ENCODE measurements at places on chromosomes 16 and 17.

- DNase-seq: no peak
Measured at GRCh38 chr16:822174-822908, 21.8 kb upstream of the GNG13 start.

GRCh38 chr16:89721546-89722391, 432 bp downstream of the ZNF276 start:
- no peak for DNase-seq

DNA sequence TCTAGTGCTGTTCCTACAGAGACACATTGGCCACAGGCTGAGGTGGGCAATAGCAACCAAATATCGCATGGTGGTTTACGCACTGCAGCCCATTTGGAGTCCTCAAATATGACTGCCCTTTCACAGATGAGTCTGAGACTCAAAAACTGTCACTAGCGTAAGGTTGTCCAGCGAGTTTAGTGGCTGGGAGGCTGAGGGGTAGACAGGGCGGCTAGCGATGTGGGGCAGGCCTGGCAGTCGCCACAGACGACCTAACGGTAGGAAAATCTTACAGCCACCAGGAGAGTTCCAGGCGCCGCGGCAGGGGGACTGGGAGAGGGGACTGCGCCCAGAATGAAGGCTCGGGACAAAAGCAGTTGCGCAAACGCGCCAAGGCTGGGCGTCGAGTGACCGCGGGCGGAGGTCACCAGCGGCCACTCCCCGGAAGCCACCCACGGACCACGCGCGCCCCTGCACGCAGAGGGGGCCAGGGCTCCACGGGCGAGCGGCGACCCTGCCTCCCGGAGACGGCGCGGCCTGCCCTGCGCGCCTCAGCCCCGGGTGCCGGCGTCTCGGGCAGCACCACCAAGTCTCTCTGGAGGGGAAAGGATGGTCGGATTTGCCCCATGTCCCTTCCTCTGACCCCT, 699 bp upstream of the MAP1LC3B start:
- no peak for DNase-seq

- no peak for DNase-seq
Measured at GRCh38 chr16:67886387-67886786, 1.7 kb downstream of the NRN1L start.

- DNase-seq: no peak
Measured at GRCh38 chr17:62715882-62716390, 88.5 kb downstream of the MRC2 start.

- no peak for DNase-seq
Measured at GRCh38 chr16:85746460-85747215, 4.3 kb downstream of the C16orf74 start.

DNA sequence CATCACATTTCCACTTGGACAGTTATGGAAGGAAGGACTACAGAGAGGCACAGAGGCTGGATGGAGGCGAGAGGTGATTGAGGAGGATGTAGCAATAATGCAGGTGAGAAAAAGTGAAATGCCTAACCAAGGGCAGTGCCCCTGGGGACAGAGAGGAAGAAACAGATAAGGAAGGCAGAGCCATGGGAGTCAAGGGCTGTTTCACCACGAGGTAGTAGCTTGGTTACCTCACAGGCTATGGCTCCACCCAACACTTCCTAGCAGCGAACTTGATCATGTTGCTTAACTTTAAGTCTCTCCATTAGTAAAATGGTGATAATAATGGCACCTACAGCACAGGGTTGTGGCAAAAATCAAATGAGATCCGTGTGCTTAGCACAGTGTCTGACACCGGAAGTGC, 83.9 kb downstream of the YPEL2 start:
- DNase-seq: no peak

DNA sequence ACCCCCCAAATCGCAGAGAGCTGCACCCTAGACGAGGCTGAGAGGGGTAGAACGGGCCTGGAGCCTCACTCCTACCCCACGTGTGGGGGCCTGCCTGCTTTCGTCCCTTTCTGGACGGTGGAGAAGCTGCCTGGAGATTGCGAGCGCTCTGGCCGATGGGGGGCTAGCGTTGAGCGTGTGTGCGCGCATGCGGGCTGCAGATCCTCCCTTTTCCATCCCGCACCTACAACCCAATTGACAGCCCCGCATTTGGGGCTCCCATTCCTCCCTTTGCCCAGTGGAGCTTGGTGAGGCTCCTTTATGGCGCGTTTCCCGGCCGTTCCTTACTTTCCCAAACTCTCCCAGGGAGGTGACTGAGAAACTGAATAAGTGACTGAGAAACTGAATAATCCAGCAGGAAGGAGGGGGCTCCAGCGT, 907 bp upstream of the ESRP2 start:
- no peak for DNase-seq

DNA sequence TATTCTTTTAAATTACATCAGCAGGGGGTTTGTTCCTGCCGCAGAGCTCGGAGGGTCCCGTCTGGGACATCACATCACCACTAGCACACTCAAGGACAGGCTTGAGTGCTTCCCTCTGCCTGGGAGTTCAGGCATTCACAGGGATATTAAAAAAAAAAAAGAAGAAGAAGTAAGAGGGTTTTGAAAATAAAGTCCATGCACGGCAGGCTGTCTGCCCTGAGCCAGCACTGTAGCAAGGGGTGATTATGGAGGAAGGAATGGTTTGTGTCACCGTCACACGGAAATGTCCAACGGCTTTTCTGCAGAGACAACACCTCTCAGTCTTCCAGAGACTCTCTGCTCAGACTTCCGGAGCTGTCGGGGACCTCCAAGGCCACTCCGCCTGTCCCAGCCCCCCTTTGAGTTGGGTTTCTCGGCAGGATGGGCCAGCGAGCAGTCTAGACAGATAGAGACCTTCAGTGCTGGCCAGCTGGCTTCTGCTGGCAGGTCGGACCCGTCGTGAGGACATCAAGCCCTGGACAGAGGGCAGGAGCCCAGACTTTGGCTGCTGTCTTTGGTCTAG, 33.6 kb downstream of the MEOX1 start:
- no peak for DNase-seq

GRCh38 chr17:43641416-43641815, 20.3 kb downstream of the MEOX1 start:
- DNase-seq: no peak

- DNase-seq: no peak
Measured at GRCh38 chr17:630801-631200, 83.8 kb downstream of the VPS53 start.

- DNase-seq: no peak
Measured at GRCh38 chr16:81366316-81366932, 51.7 kb downstream of the GAN start.

DNA sequence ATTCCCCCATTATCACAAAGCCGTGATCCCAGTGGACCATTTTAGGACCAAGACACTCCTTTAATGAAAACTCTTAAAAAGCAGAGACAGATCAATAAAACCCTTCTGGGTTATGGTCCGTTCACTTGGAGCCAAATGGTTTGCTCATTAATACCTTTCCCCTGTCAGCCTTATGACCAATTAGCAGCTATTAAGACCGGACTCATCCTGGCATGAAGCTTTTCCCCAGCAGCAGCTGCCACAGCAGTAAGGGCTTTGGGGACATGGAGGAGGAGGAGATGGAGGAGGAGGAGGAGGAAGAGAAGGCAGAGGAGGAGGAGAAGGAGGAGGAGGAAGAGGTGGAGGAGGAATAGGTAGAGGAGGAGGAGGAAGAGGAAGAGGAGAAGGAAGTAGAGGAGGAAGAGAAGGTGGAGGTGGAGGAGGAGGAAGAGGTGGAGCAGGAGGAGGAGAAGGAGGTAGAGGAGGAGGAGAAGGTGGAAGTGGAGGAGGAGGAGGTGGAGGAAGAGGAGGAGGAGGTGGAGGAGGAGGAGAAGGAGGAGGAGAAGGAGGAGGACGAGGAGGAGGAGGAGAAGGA, 50.1 kb upstream of the IRX3 start:
- DNase-seq: no peak

DNA sequence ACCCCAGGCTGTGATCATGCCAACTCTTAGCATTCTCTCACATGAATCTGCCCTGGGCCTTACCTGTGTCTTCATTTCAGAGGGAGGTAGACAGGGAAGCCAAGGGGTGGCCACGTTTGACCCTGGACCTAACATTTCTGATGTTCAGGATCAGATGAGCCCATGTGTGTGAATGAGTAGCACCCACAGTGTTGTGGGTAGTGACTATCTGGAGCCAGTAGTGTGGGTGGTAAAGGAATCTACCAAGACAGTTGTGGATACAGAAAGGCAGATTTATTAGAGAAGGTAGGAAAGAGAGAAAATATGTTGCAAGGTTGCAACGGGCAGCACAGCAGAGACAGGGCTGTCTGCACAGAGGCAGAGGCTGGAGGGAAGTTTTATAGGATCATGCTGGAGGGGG, 60.5 kb downstream of the TK2 start:
- DNase-seq: no peak

GRCh38 chr16:79349803-79350202, 250.7 kb downstream of the MAF start:
- no peak for DNase-seq

DNA sequence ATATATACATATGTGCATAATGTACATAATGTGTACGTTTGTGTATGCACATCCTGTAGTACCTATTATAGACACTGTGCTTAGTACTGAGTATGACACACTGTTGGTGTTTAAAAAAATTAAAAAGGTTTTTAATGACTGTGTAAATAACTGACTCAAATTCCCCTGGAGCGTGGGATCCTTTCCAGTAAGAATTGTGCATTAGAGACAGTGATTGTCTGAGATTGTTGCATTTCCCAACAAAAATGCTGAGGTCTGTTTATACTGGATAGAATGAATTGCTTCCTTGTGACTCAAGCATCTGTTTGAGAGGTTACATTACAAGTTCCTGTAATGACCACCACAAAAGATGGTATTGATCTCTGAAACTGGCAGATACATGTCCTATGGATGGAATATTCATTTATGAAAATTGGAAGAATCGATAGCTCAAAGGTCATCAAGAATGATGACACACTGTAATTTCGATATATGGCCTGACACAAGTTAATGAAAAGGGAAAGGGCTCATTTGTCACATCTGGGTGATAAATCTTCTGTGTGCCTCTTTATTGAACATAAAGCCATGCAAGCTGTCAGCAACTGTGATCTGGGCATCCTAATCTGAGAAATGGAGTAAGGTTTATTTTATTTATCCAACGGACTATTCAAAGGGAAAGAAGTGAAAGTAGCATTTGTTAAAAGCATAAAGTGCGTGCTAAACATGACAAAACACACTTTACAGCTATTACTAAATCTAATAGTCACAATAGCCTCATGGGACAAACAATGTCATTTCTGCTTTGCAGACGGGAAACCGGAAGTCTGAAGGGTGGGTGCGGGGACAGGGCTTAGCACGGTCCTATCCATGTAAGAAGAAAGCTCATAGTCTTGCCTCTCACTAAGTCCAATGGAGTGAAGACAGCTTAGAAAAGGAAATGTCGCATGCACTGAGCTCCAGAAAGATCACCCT, 228.8 kb downstream of the CDH11 start:
- DNase-seq: peak; percentile 32

GRCh38 chr16:79605999-79606398, 5.5 kb upstream of the MAF start:
- no peak for DNase-seq

GRCh38 chr17:81270279-81270678, 24.8 kb downstream of the SLC38A10 start:
- DNase-seq: no peak

DNA sequence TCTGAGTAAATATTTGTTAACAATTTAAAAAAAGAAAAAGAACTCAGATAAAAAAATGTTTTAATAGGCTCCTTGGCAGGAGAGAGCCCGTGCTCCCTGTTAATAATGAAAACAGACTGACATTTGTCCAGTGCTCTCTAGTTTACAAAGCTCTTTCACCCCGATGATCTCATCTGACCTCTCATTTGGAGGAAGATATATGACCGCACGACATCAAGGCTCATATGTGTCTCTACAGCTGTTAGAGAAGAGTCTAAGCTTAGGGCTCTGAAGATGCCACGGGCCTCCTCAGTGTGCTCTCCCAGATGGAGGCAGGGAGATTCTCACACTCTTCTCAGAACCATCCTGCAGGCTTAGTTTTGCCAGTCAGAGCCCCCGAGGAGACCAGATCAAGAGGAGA, 280.8 kb upstream of the IRX5 start:
- DNase-seq: no peak

GRCh38 chr16:47949714-47950113, 206.1 kb downstream of the ABCC12 start:
- no peak for DNase-seq

- DNase-seq: no peak
Measured at GRCh38 chr17:44079877-44080821, 9.6 kb downstream of the G6PC3 start.

DNA sequence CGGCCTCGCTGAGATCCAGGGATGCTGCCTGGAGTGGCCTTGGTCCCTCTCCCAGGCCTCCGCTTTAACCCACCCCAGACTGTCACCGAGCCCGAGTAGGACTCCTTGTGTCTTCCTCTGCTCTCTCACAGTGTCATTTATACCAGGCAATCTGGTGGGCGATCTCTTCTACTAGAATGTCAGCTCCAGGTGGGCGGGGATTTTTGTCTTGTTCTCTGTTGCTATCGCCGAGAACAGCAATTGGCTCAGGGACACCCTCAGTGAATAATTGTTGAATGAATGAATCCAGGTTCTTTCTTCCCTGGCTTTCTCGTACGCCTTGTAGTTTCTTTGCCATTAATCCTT, 591 bp downstream of the DHX38 start:
- DNase-seq: no peak

DNA sequence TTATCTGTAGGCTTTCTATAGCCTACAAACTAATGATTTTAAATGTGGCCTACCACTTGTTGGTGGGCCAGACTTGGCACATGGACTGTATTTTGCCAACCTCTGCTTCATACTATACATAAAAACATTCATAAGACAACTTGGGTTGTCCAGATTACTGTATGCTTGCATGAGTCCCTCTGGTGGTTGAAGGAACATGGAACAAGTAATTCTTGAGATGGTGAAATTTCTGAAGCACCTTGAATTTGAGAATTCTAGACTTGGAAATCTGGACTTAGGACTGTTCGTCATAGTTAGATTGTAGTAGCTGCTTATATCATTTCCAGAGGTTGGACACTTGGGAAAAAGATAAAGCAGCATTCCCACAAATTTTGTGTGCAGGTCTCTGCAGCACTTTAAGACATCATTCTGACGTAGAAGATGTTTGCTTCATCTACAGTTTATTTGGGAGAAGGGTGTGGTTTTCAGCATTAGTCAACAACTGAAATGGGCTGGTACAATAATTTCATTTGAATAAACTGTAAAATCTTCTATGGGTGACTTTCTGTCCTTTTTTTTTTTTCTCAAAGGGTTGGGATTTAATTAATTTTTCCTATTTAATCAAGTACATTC, 31.2 kb downstream of the NFATC3 start:
- DNase-seq: no peak

DNA sequence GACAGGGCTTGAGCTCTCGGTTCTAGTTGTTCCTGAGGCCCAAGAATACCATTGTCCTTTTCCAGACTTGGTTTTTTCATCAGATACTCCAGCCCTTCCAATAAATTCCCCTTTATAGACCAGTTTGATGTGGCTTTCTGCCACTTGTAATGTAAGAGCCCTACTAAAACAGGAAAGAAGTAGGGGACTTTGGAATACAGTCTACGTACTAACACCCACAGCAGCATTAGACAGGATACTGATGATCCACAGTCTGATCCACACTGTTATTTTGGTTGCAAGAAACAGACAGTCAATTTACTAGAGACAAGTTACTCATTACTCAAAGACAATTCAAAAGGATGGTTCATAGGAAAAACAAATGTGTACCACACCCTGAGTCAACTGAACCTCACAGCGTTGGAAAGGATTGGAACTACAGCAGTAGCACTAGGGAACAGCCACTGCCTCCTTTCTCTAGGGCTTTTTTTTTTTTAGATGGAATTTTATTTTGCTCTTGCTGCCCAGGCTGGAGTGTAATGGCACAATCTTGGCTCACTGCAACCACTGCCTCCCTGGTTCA, 45.9 kb upstream of the MED13 start:
- DNase-seq: no peak

Data from amniotic stem cell (primary cell).